ENCODE measurements at places on chromosomes 4 and X.

DNA sequence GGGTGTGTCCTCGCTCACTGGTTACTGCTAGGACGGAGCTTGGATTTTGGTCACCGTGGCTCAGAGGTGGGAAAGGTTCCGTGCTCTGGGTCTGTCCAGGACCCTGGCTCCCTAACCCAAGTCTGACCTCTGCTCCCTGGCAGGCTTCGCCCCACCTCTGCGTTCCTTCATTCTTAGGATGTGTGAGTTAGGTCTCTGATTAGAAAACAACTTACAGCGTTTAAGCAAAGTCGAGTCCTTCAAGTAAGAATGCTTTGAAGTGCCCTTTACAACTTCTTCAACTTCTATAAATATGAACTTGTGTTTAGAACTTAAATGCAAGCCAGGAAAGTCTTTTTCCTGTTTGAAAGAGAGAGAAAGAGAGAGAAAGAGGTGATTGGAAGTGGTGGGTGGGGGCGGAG lies 891 bp downstream of the TLR2 start:
- DNase-seq: no peak

- no peak for DNase-seq
Observed at GRCh38 chr4:39763714-39764572, 66.0 kb downstream of the UBE2K start.

DNA sequence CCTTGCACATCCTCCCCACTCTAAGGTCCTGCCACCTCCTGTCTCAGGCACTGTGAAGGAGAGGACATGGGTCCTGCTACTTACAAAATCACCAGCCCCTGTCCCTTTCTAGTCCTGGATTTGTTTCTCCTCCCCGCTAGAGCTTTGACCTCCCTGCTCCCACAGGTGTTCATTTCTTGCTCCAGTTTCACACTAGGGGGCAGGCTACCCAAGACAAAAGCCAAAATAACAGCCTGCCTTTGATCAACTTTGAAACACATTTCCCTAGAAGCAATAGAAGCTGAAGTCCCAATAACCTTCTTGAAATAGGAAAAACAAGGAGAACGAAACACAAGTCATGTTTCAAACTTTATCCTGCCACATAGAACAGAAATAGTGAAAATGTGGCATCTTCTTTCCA lies 164.4 kb downstream of the QDPR start:
- no peak for DNase-seq

DNA sequence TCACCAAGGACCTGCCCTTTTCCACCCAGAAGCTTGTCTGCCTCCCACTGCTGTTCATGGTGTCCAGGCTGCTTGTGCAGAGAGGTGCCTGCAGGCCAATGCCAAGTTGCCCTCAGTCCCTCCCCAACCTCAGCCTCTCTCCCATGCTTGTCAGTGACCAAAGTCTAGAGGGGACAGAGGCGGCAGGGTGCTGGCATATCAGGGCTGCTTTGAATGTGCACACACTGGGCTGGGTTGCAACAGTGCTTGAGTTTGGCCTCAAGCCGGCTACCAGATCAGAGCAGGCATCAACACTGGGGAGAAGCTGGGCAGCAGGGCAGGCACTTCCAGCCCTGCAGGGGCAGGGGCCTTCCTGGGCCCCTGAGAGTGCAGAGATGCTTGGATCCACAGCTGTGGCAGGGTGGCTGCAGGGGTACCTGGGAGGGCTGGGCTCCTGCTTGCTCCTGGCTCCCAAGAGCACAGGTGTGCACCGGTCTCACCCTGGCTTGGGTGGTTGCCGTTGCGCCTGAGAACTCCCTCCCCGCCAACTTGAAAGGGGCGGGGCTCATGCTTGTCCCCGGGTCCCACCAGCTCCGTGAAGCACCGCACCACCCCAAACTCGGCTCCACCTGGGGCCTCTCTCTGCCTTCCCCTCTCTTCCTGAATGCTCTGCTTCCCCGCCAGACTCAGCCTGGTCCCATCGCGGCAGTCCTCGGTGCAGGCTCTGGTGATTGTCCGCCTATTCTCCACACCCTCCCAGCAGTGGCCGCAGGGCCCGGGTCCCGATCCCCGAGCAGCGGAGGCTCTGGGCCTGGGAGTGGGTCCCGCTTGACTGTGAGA lies 1681.9 kb upstream of the ADGRL3 start:
- no peak for DNase-seq

DNA sequence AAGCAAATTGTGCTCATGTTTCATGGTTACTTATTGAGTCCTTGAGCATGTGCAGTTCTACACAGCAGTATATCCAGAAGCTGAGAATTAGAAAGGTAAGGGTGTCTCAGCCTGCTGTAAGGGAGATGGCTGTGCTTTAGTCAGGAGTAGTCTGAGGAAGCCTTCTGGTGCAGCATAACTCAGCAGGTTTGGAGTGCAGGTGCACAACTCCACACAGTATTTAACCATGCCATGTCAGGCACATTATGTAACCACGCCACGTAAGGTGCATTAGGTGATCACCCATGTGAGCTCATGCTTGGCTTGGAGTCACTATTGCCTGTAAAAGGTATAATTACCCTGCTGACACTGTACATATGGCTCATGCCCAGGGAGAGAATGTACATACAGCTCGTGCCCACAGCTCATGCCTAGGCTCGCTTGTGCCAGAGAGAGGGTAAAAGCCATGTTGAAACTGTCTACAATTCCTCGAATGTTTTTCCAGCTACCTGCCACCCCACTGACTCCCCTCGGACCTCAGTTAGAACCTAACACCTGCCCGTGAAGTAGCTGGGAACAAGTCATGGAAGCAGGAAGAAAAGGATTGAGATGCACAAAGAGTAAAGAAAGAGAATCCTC lies 37.8 kb downstream of the UCHL1 start:
- no peak for DNase-seq

- peak; percentile 38 for DNase-seq
Observed at GRCh38 chrX:13764281-13764680, 29.7 kb downstream of the OFD1 start.

- peak; percentile 88 for DNase-seq
Observed at GRCh38 chr4:8200302-8200975, 1.3 kb downstream of the SH3TC1 start.

GRCh38 chr4:145266881-145267280 lies 86.5 kb upstream of the OTUD4 start:
- no peak for DNase-seq

DNA sequence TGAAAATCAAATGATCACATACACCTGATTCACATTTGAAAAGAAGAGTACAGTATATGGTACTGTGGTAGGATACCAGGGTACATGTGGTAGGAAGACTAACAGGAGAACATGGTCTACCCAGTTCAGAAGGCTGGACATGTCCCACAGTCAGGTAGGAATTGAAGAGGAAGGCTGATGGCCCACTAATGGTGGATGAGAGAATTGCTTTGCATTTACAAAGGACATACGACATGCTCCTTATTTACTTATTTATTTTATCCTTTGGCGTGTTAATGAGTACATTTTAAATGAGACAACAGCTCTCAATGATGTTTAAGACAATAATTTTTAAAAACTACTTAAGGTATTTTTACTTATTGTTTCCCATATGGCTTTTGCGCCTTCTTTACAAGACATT lies 106.7 kb upstream of the BMP2K start:
- DNase-seq: no peak

DNA sequence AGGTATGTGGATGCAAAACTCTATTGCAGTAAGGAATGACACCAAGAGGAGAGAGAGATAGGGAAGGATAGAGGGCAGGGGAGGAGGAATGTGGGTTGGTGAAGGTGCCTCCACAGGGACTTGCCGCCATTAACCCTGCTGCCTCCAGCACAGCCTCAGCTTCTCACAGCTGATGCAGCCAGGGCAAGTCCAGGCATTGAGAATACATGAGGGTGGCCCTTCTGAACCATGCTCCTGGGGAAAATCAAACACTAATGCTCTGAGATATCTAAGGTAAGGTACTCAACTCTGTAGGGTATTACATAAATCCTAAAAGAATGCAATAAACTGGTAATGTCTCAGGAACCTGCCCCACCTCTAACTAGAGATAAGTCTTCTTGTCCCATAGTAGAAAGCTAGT lies 28.7 kb downstream of the UGT2B7 start:
- no peak for DNase-seq

Measured in Right ventricle myocardium superior (tissue), 1 donor.